SHP77 (cell line): ENCODE measurements at places on chromosomes 6 and 20.

DNA sequence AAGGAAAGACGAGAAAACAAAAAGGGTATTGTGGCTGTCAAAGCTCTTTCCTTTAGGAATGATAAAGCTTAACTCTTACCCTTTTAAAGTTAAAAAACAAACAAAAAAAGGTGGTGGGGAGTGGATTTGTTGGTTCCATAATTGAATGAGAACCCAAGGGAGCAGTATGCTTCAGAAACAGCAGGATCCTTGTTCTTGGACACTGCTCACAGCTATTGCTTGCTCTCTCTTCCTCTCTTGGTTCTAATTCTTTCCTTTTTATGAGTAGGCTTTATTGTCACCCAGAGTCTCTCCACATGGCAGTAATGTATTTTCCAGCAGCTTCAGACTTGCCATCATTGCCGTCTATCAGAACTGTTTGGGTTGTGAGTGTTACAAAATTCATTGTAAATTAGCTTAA is 18.7 kb upstream of the ATRN start:
- DNase-seq: no peak

- DNase-seq: no peak
Measured at GRCh38 chr6:11744753-11745152, 33.9 kb downstream of the ADTRP start.

- no peak for DNase-seq
Measured at GRCh38 chr20:31747640-31748039, 8.6 kb downstream of the TPX2 start.

DNA sequence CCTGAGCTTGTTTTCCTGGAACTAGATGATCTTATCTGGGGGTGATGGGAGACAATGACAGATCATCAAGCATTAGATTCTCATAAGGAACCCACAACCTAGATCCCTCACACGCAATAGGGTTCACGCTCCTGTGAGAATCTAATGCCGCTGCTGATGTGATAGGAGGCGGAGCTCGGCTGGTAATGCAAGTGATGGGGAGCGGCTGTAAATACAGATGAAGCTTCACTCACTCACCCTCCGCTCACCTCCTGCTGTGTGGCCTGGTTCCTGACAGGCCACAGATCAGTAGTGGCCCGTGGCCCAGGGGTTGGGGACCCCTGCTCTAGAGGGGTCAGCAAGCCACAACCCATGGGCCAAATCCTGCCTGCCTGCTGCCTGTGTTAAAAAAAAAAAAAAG is 435.9 kb downstream of the CD83 start:
- DNase-seq: no peak

DNA sequence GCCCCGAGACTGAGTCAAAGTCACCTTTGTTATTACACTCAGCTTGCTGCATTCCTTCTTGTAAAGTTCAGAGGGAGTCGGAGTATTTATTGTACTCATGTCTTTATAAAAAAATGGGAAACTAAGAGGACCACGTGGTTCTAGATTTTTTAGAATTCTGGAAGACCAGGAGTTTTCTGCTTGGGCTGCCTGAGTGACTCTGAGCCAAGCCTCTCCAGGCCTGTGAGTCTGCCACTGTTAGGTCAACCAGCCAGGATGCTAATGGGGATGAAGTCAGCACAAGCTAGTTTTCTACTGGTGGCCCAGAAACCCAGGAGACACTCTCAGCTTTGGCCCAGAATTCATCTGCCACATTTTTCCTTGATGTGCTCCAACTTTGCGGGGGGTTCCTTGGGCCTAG is 453.5 kb upstream of the SULF2 start:
- no peak for DNase-seq

DNA sequence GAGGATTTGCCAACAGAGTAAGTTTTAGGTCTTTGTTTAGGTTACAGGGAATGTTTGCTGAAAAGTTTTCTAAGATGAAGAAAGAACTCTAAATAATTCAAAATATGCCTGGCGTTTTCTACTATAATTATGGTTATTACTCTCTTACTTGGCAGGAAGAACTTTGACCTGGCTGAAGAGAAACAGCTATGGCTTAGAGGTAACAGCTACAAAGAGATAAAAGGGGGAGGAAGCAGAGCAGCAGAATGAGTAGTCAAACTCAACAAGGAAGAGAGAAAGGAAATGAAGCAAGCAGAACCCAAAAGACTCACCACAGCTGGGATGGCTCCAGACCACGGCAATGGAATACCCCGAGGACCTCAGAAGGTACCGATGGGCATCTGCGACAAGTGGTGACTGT is 95.6 kb downstream of the KIF16B start:
- no peak for DNase-seq
